ENCODE measurements at places on chromosomes 13 and 19. TPM values are rescaled to one million over a fixed set of nuclear protein-coding genes. Genes with fewer than 3 reads are reported as not detected.

DNA sequence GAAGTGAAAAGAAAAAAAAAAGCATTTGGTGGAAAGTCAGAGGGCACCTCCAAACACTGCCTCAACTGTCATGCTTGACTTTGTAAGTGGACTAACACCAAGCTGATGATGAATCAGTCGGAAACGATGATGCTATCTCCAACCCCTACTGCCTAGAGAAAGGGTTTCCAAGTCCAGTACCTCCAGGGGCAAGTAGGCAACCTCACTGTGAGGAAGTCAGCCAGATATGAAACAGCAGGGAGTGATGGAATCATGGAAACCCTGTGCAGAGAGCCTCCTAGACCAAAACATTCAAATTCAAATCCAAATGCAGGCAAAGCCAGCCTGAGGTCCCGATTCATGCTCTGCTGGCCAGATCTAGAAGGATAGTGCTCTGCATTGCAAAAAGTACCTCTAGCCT, 100.9 kb upstream of the SERP2 start:
- no peak for ATAC-seq

DNA sequence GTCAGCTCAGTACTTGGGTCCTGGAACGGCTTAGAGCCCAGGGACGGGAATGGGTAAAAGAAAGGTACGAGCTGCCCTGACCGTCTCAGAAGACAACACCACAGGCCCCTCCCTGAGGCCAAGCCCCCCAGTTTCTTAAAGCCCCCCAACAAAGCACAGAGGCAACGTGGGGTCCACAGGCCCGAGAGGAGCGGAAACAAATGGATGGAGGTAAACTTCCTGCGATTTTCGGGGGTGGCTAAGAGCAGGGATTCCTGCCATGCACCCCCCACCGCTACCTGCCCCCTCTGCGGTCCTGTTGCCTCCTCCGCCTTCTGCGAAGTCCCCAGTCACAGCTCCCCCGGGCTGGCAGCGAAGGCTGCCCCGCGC, 48.2 kb downstream of the PTPRS start:
- ATAC-seq, result peak; percentile 4

GRCh38 chr13:111249637-111250360, 70.6 kb upstream of the TEX29 start:
- ATAC-seq, result no peak

The METTL21C gene
- not detected for total RNA-seq

DNA sequence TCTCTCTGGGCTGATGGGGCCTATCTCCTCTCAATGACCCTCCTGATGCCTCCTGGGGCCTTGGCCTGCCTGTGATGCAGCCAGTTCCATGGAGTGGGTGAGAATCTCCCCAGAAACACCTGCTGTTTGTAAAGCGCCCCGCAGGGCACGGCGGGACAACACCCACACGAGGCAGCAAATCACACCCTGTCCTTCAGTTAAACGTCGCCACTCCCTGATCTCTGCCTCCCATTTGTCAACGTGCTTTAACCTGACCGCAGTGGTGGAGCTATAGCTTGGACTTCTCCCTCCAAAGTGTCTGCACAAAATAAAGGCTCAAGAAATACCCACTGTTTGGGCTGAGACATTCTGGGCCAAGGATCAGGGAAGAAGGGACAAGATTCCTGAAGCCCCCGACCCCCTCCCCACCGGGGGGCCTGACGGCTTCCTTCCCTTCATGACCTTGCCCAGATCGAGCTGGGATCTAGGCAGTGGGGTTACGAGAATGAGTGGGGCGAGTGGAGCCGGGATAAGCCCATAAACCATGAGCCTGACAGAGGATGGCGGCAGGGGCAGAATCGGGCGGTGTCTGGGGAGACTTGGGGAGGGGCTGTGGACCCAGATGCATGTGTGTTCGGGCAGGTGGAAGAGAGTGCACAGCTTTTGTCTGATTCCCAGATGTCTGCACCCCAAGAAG, 8.0 kb downstream of the MYDGF start:
- ATAC-seq, result no peak

The DCAF15 gene
- total RNA-seq, result 18.2 TPM

GRCh38 chr13:63044589-63045313, 1629.1 kb upstream of the PCDH20 start:
- no peak for ATAC-seq

- no peak for ATAC-seq
Observed at GRCh38 chr13:38804061-38804460, 117.2 kb downstream of the FREM2 start.

GRCh38 chr19:21595185-21595584, 89.8 kb downstream of the ZNF429 start:
- ATAC-seq, result no peak

The ZSCAN4 gene
- not detected for total RNA-seq

The PTGER1 gene
- 0.44 TPM for total RNA-seq

DNA sequence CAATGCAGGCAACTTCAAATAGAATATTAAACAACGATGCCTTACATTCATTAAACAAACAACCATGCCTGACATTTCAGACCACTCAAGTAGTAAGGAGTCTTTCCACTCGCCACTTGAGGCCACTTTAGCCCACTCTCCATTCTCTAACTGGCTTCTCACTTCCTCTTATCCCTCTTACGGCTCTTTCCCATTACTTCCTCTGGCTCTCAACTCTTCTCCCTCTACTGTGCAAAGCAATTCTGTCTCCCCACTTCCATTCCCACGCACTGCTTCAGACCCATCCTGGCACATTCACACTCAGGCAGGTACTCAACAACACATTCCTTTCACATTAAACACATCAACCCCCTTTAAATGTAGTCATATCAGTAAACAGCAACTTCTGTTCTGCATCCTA, 229.8 kb upstream of the IPO5 start:
- no peak for ATAC-seq

- ATAC-seq, result no peak
Observed at GRCh38 chr13:112911285-112911701, 57.7 kb upstream of the MCF2L start.

GRCh38 chr19:13844130-13844631, 32.8 kb upstream of the NANOS3 start:
- peak; percentile 32 for ATAC-seq

DNA sequence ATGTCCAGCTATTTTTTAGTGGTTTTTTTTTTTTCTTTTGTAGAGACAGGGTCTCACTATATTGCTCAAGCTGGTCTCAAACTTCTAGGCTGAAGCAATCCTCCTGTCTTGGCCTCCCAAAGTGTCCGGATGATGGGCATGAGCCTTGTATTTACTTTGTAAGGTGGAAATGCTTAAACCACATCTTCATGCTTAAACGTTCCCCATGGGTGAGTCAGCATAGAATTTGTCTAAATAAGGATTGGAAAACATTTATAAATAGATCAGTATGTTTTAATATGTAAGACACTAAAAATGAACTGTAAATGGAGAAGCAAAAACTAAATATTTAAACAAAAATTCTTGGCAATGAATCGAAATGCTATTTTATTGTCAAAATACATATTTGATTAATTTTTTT, 698.0 kb downstream of the PCDH9 start:
- ATAC-seq, result no peak

The CA11 gene
- 3.1 TPM for total RNA-seq

DNA sequence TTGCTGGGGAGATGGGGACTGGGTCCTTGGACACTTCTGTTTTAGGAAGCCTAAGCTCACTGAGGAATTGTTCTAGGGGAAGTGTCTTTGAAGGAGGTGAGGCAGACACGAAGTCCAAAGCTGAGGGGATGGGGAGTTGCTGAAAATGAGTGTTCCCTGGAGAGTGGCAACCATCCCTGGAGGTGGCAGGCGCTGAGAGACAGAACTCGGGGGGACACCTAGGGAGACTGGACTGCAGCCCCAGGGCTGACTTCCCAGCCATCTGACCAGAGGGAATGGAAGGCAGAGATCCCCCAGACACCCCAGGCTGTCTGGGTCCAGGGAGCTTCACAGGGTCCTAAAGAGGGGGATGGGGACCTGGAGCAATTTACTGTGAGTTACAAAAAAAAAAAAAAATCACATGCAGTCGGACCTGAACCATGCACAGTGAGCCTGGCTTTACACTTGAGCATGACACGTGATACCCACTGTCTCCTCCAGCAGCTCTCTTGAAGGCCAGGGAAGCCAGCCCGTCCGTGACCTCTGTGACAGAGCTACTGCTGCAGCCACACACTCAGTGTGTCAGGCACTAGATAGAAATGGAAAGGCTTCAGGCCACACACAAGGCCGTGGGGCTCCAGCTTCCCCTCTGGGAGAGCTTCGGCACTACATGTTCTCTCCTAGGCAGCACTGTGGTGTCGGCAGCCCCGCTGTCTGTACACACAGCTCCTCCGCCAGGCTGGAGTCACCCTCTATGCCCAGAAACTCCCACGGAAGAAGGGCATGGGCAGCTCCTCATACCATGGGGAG, 77.1 kb upstream of the KCTD15 start:
- no peak for ATAC-seq

DNA sequence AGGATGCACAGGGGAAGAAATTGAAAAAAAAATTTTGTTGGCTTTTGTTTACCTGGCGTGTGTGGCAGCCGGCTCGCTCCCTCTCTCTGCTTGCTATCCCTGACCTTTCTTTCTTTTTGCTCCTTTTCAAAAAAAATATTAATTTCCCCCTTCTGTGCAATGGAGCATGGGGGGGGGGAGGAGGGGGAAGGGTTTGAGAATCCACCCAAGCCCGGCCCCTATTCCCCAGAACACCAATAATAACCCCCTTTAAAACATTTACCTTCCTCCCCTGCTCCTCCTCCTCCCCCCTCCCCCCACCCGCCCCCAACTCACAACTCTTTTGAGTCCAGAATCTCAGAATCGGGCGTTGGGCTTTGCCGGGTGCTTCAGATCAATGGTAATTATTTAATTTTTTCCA, 28.4 kb downstream of the NFIX start:
- no peak for ATAC-seq

The KLK14 gene
- total RNA-seq, result 0.68 TPM

- ATAC-seq, result no peak
Observed at GRCh38 chr13:29886446-29886845, 36.0 kb upstream of the UBL3 start.

GRCh38 chr19:4094761-4095487, 28.2 kb upstream of the ZBTB7A start:
- peak; percentile 75 for ATAC-seq

The GNG8 gene
- not detected for total RNA-seq

DNA sequence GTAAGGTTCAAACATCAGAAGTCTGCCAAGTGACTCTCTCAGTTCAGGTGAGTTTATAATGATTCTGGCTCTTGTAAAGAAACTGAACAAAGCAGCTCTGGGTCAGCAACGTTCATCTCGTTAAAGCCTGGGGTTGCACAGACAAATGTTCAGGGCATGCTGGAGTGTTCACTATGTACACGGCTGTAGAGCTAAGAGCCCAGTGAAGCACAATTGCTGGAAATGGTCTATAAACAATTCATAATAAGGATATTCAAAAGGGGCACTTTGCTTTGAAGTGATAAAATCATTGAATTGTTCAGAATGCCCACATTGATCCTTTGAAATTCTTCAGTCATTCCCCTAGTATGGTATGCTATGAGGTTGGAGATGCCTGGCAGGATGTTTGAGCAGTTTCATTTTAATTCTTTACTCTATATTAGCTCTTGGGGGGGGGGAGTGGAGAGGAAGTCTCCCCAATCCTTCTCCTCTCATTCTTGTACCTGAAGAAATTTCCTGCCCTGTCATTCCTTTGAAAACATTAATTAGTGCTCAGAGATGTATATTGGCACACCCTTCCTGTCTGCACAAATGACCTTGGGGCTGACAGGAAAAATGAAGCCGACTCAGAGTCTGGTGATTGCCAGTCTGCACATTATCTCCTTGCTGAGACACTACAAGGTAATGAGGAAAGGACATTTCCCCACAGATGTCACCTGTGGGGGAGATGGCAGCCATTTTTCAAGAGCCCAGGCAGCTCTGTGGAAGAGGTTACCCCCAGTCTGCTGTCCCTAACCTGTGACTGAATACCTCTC, 145.5 kb downstream of the DLEU7 start:
- no peak for ATAC-seq

DNA sequence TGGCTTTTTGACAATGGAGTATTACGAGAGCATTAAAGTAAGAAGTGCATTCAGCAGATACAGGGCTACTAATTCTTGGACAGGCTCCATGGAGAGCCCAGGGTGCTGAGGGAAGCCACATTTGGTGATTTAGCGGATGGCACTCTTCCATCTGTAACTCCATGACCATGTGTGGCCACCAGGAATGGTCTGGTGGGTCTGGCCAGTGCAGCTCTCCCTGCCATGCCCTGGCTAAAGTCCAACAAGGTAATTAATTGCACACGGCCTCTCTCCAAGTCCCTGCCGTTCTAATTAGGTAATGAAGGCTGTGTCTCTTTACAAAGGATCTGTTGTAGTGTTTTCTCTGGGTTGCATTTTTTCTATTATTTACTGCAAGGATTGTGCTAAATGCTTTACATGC, 4.3 kb upstream of the ZFR2 start:
- ATAC-seq, result no peak

GRCh38 chr13:65600702-65601101, 1629.4 kb downstream of the PCDH9 start:
- ATAC-seq, result no peak

DNA sequence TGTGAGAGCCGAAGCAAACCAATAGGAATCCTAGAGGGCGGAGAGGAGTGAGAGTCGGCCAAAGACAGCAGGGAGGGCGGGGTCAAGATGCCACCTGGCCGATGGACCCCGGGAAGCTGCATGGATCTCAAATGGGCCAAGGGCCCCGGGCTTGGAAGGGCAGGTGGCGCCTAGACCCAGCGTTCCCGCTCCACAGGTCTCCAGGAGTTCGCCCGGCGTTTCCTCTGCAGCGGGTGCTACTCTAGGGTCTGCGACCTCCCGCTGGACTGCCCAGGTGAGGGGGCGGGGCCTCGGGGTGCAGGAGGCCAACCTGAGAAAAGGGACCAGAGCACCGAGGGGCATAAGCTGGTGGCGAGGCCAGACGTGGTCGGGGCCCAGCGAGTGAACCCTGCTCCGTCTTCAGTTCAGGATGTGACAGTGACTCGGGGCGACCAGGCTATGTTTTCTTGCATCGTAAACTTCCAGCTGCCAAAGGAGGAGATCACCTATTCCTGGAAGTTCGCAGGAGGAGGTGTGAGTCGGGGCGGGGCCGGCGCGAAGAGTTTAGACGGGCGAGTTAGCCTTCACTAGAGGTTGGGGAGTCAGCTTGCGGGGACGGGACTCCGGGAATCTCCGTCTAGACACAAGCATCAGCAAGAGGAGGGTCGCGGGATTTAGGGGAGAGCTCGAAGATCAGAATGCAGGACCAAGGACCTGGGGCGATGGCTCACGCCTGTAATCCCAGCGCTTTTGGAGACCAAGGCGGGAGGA, 9.9 kb downstream of the SPACA6 start:
- peak; percentile 4 for ATAC-seq

DNA sequence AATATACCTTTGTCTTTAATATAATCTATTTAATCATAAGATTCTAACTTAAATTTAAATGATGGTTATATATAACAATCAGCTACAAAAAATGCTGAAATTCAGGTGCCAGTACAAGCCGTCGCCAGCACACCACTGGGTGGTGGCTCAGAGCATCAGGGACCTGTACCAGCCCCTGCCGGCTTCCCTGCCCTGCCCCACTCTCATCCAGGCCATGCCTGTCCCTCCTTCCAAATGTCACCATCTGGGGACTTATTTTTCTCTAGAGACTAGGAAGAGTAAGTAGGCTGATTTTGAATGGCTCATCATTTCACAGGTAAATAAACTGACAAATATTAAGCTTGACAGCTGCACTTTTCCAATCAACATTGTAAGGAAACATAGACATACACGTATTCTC, 1.6 kb downstream of the METTL21C start:
- no peak for ATAC-seq

The CEACAM5 gene
- total RNA-seq, result 369 TPM
